ENCODE measurements at places on chromosomes 11 and 22.

DNA sequence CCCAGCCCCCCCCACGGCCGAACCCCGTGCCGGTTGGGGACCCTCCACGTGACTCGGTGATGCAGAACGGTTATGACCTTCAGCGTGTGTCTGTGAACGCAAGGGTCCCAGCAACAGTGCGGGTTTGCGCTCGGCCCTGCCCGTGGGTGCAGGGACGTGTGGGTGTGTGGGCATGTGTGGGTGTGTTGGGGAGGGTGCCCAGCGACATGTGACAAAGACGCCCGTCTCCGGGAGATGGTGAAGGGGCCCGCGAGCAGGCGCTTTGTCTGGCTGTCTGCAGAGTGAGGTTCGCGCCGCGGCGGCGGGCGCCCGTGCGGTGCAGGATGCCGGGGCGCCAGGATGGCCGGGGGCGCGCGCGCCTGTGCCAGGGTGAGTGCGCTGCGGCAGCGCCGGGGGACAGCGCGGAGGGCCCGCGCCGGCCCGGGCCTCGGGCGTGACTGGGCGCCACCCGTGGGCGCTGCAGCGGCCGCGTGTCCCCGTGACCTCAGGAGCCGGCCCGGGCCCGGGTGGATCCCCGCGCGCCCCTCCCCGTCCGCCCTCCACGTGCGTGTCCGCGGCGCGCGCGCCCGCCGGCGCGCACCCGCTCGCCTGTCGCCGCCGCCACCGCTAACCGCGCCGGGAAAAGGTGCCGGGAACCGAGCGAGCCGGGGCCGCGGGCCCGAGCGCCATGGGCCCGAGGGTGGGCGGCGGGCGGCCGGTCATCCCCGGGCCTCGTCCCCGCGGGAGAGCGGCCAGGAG is at the start of gene LRFN4:
TSS of gene LRFN4 (plus strand) at position 569 of the 738 bp plus-strand sequence. CDS start 681 bp downstream, outside the sequence.
- DNase-seq: no peak

GRCh38 chr11:71336176-71336995 is 84.0 kb upstream of the SHANK2 start:
- no peak for DNase-seq

GRCh38 chr22:30941363-30941740 is 27.2 kb downstream of the MORC2 start:
- no peak for DNase-seq

DNA sequence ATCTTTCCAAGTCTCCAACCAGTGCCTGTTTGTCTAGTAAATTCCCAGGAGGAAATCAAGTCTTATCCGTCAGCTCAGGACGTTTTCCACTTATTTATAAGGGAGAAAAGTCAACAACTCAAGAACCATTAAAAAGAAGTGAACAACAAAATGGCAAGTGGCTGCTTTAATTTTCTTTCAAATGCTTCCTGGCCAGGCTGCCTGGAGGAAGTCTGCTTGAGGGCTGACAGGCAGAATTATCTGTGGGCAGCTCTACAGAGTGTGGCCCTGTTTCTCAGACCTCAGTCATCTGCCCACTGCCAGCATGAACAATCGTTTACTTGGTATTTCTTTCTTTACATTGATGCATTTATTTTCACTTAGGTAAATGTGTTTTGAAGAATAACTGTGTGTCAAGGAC is 281.9 kb upstream of the ISX start:
- no peak for DNase-seq

GRCh38 chr22:46193898-46194310 is 43.6 kb downstream of the PPARA start:
- no peak for DNase-seq

- DNase-seq: no peak
Observed at GRCh38 chr11:102393272-102393730, 46.3 kb downstream of the BIRC2 start.

- DNase-seq: no peak
Observed at GRCh38 chr11:100865443-100866065, 178.5 kb downstream of the ARHGAP42 start.

GRCh38 chr11:134515081-134515960 is 103.3 kb upstream of the B3GAT1 start:
- no peak for DNase-seq

GRCh38 chr11:15525582-15525981 is 410.9 kb downstream of the INSC start:
- no peak for DNase-seq

DNA sequence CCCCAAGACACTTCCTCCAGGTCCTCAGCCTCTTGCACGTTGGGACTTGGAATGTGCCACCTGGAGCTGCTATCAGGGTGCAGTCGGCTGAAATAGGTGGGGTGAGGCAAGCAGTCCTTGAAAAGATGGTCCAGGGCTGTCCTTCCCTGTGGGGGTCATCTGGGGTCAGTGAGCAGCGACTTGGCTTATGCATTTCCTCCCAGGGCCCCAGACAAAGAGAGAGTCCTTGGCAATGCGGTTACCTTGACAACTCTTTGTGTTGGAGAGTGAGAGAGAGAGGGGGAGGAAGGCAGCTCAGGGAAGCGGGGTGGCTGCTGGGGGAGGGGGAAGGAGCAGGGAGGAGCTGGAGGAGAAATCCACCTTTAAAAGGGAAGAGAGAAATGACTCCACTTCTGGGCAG is 93.8 kb downstream of the MIAT start:
- no peak for DNase-seq

DNA sequence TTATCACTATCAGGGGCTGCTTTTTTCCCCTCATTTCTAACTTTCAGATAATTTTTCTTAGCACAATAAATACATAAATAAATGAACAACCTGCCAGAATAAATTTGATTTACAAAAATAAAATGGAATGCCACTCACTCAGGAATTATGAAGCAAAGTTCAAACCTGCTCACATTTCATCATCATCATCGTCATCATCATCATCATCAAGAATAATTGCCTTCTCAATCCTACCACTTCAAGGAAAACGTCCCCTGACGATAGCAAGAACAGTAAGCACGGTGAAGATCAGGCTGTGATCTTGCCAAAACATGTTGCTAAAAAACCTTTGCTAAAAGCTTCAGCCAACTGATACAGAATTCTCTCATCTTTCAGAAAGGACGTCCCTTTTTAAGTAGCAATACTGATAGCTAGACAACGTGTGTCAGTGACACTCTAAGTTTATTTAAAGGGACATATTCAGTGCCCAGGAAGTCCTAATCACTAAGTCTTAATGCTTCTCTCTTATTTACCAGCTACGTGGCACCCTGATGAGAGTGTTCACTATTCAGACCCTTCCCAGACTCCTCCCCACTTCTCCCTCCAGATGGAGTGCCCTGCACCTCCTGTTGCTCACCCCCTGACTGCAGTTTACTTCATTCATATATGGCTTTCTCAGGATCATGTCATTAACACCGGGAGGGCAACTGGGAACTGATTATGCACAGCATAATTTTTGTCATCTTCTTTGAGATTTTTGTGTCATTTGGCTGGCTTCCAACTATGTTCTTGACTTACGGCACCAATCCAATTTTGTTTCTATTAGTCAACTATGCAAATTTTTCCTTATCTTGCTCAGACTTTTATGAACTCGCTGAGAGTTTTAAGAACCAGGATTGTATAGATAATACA is 200.1 kb upstream of the GUCY1A2 start:
- no peak for DNase-seq

DNA sequence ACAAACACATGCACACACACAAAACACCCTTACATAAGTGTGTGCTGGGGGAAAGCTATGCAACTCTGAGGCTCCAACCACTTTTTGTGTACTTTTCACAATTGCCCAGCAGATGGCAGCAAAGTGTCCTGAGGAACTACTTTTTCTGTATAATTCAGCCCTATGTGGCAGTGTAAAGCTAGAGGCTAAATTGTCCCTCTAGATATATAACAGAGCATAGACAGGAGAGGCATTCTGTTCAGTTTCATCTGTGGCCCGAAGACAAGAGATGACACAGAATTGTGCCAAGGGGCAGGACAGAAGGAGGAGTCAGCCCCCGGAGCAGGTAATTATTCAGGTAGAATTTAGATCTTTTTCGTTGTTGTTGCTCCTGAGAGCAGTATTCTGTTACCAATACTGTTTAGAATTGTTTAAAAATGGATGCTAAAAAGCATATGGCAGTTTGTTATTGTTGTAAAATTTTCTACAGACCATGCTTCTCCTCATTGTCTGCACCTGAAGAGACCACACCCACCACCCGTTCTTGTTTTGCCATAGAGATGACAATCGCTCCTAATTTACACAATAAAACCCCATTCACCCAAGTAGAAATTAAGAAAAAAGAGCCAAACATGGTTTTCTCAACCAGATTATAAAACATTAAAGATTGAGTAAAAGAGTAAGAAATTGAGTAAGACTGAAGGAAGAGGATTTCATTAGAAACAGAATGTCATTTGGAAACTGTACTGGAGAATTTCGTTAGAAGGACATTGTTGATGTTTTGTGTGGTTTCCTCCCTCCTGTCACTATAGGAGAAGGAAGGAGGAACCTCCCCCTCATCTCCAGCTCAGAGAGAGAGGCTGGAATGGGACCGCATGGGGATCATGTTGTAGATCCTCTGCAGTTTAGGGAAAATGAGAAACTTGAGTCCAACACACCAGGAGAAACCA is 14.5 kb upstream of the MS4A7 start:
- DNase-seq: peak; percentile 33

DNA sequence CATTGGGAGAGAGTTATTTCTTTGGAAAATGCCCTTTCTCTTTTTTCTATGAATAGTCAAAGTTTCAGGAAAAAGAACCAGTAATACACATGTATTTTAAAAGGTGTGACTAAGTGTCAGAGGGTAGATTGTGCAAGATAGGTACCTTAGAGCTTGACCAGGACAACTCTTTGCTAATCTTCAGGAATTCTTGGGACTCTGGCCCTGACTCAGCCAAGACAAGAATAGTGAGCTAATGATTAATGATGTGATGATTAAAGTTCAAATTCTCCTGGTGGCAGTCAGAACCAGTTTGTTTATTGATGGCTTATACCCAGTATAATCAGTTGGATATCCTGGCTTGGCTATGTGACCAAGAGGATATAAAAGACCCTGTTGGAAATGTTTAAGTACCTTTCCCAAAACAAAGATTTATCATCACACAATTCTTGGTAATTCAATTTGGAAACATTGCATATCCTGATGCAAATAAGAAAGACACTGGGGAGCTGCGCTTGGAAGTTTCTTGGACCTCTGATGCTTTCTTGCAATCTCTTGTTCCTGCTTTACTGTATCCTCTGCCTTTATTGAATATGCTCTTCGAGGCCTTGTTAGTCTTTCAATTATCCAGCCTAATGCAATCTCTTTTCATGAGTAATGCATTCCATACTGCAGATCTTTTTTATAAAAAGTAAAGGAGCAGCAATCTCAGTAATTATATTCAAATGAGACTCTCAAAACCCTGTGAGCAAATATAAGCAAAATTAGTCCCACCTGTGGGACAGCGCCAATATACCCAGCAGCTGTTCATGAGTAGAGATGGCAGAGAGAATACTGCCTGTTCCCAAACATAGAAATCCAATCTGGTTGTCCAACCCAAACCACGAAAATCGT is 48.0 kb upstream of the CEP126 start:
- DNase-seq: peak; percentile 48

DNA sequence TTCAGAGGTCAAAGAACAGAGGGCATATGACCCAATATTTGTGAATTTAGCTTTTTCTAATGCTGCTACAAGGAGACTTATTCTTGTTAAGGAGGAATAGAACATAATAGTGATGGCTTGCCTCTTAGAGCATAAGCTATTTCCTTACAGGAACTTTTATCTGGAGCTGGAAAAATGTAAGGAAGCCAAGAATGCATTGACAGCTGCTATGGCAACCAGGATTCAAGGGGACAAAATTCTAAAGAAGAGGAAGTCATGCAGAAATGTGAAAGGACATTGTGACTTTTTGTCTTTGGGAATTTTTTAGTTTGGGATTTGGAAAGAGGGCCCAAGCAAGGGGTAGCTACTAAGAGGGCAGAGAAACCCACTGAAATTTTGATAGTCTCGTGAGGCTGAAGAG is 51.1 kb downstream of the EHF start:
- no peak for DNase-seq

DNA sequence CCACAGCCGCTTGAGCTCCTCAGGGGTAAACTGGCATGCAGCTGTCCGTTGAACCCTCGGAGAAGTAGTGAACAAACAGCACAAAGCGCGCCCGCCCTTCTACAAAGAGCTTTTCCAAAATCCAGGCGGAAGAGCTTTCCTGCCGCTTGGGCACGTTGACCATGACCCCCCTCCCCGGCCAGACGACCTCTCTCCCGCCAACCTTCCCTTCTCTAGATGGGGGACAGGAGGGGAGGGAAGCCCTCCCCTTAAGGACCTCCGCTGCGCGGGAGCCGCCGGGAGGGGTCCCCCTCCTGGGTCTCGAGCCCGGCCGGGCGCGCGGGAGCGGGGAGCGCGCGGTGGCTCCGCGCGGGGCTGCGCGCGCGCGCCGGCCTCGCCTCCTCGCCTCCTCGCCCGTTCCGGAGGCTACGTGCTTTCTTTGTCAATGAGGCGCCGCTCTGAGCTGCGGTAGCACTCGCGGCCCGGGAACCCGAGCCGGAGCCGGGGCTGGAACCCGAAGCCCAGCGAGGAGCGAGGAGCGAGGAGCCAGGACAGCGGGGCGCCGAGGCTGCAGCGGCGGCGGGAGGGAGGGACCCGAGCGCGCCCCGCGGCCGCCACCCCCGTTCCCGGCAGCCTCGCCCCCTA is 118.6 kb downstream of the HIPK3 start:
- DNase-seq: peak; percentile 15

- DNase-seq: no peak
Observed at GRCh38 chr11:57547854-57548377, 10.5 kb downstream of the SMTNL1 start.

DNA sequence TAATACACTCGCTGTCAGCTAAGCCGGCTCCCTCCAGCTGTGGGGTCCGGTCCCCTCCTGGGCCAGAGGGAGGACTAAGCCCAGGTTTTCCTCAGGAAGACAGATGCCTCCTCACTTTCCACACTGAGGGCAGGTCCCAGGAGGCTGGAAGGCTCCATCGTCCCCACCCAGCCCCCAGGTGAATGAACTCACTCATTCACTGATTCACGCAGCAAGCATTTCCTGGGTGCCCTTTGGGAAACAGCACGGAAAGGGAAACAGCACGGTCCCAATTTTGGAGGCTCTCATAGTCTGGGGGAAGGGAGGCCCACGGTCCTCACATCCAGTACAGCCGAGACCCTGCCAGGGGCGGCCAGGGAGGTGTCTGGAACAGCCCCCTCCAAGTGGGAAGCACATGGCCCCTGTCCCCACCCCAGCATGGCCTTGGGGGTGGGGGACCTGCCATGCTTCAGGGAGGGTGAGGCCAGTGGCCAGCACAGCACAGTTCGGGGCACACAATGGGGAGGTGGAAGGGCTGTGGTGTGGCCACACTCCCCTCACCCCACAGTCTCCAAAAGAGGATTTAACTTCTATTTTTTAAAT is 9.3 kb upstream of the TH start:
- DNase-seq: no peak
